ENCODE measurements at places on chromosomes 2 and 18.

DNA sequence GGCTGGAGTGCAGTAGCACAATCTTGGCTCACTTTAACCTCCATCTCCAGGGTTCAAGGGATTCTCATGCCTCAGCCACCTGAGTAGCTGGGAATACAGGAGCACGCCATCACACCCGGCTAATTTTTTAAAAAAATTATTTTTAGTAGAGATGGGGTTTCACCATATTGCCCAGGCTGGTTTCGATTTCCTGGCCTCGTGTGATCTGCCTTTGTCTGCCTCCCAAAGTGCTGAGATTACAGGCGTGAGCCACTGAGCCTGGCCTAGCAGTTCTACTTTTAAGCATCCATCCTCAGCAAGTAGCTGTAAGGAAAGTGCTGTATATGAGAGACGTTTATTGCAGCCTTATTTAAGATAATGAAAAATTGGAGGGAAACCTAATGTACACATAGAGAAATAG is 79.7 kb downstream of the ZDBF2 start:
- DNase-seq, result no peak

DNA sequence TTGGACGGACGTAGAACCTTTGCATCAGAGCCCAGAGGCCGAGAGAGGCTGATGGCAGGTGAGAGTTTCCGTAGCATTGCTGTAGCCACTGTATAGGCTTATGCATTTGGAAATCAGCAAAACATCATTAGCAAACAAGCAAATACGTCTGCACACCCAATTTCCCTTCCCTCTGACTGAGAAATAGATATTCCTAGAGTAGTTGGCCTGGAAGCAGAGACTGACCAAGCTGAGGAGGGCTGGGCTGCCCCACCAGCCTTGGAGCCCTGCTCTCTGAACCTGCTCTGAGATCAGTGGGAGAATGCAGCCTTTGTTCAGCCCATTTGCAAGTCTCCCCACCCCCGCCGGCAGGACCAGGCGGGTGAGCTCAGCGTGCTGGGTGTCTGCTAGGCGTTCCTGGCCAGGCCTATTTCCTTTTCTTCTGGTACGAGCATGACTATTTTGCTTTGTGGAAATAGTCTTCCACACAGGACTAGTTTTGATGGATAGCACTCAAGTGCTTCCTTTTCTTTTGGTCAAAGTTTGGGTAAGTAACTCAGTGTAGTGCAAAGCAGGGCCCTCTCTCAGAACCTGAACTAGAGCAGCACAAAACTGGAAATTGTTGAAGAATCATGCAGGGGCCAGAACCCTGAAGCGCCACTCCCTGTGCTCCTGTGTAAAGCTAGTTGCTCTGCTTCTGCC is 21.9 kb upstream of the RNF149 start:
- peak; percentile 67 for DNase-seq

GRCh38 chr2:149002891-149003740 is 35.4 kb upstream of the LYPD6B start:
- no peak for DNase-seq

- no peak for DNase-seq
These were observed 605.3 kb upstream of the ZNF804A start for GRCh38 chr2:183993052-183993451.

- DNase-seq, result no peak
These were observed 25.8 kb upstream of the SLC14A2 start for GRCh38 chr18:45589356-45590035.

- DNase-seq, result no peak
These were observed 717 bp downstream of the IHH start for GRCh38 chr2:219059725-219060682.

DNA sequence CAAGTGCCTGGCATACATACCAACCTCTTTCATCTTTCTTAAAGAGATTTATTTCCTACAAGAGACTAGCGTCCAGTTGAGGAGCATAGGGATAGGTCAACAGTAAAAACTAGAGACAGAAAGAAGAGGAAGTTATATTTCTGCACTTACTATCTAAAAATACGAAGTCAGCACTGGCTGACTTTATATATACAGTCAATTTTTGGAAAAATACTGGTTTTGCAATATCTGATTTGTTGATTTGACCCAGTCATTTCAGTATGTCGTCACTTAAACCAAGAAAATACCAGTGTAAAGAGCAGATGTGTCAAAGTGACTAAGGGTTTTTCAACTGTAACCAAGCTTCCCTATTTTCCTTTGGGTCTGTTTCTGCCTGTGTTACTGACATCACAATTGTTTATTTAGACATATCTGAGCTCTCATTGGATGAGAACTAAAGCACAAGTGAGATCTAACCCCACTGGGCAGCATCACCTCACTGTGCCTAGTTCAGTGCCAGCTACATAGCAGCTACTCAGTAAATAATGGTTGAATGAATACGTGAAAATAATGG is 23.0 kb downstream of the CYTIP start:
- DNase-seq, result no peak

GRCh38 chr18:75285876-75286275 is 75.3 kb downstream of the TSHZ1 start:
- DNase-seq, result no peak

GRCh38 chr2:207149249-207150213 is 16.2 kb downstream of the KLF7 start:
- peak; percentile 54 for DNase-seq

- no peak for DNase-seq
These were observed 74.3 kb downstream of the PRKCE start for GRCh38 chr2:45725731-45726130.

- no peak for DNase-seq
These were observed 145.2 kb downstream of the EPHA4 start for GRCh38 chr2:221426929-221427328.

DNA sequence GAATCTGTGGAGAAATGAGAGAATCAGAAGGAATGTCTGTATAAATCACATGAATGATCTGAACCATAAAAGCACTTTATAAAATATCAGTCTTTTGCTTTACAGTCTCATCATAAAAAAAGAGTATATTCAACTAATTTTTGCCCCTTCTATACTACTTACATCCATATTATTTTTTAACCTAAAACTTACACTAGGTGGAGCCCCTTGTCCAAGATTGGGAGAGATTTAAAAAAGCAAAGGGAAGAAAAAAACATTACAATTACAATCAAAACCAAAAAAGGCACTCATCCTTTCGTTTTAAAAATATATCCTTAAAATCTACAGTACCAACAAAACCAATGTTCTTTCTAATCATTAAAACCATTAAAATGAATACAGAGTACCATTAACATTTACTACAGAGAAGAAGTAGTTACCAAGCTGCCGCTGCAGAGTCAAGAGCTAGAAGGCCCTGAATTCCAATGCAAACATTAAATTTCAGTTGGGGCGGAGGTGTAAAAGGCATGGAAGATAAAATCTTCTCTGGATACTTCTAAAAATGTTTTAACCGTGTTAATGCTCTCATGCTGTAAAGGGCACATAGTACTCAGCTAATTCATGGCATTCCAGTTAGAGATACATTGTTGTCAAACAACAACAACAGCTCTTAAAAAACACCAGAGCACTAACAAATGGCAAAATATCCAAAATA is 56.7 kb upstream of the EPB41L3 start:
- no peak for DNase-seq

GRCh38 chr2:54658564-54659071 is 64.8 kb upstream of the EML6 start:
- DNase-seq, result no peak

DNA sequence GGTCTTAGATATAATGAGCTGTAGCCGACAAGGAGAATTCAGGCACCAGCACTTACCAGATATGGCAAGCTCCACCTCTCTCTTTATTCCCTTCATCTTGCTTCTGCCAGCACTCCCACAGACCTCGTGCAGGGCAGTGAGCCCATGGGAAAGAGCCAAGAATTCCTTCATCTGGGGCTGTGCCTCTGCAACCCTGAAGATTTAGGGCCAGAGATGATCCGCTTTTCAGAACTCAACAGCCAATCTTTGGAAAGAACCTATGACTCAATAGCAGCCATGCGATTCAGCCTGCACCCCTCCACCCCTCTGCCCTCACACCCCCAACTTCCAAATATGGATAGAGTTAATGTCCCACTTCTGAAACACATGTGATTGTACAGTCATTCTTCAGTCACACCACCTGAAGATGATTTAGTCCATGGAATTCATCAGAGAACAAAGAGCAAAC is 533.7 kb upstream of the TNP1 start:
- DNase-seq, result peak; percentile 57

DNA sequence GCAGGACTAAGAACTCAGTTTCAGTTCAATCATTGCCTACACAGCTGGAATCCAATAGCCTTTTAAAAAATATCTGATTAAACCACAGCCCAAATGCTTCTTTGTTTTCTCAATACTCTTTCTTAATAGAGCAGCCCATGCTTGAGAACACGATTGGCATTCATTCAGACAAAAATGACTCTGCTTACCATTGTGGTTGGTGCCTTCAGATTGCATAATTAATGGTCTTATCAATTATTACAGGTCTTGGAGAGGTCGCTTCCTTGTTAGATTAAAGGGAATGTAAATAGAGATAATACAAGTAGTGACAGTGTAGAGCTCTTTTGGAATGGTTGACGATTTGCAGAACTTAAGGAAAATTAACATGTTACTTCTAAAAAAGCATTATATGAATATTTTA is 107.2 kb downstream of the RNF152 start:
- no peak for DNase-seq

- no peak for DNase-seq
These were observed 162.2 kb downstream of the PKP4 start for GRCh38 chr2:158618891-158619490.

Measured in left cardiac atrium (tissue), 4 donors.